ENCODE measurements at places on chromosomes 13 and 19. TPM values are rescaled to one million over a fixed set of nuclear protein-coding genes. Genes with fewer than 3 reads are reported as not detected.

Gene RNF225
- not detected for total RNA-seq

Gene MEIOSIN
- total RNA-seq: not detected

Gene ZFP14
- 5.3 TPM for total RNA-seq

Gene DHDH
- total RNA-seq: not detected

Gene NLRP11
- total RNA-seq: not detected

Gene ZNF506
- 31.4 TPM for total RNA-seq

Gene PKN1
- 80.6 TPM for total RNA-seq

Gene COX7A1
- 111 TPM for total RNA-seq

Gene UPF3A
- 35.4 TPM for total RNA-seq

Gene OLFM2
- total RNA-seq: 75.5 TPM

Gene ZSCAN4
- not detected for total RNA-seq

Gene UBE2L5
- 0.66 TPM for total RNA-seq

Gene KLK10
- total RNA-seq: not detected

Gene PEG3
- total RNA-seq: 6.8 TPM

Gene PIK3R2
- total RNA-seq: 4.7 TPM

Gene CFD
- total RNA-seq: 2,314 TPM

Gene MBD3L2
- not detected for total RNA-seq

Gene NTF4
- total RNA-seq: not detected

Gene OR10H1
- not detected for total RNA-seq

Gene SPINT2
- total RNA-seq: 9.5 TPM

All from subcutaneous adipose tissue (tissue), 4 donors.